ENCODE measurements at places on chromosomes 11 and 22.

DNA sequence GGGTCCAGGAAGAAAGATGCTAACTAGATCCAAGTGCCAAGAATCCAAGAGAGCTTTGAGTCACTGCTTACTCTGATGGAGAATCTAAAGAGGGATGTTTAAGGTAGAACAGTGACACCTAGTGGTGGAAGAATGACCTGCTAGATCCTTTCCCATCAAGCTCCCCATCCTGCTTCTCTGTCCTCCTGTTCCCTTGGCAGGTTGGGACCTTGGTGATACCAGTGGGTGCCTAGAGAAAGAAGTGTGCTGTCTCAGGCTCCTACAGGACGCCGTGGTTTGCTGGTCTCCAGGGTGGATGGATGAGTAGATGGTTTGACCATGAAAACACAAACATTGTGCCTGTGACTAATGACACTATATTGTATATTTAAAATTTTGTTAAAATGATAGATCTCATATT is 383.7 kb downstream of the TMEM135 start:
- no peak for DNase-seq

DNA sequence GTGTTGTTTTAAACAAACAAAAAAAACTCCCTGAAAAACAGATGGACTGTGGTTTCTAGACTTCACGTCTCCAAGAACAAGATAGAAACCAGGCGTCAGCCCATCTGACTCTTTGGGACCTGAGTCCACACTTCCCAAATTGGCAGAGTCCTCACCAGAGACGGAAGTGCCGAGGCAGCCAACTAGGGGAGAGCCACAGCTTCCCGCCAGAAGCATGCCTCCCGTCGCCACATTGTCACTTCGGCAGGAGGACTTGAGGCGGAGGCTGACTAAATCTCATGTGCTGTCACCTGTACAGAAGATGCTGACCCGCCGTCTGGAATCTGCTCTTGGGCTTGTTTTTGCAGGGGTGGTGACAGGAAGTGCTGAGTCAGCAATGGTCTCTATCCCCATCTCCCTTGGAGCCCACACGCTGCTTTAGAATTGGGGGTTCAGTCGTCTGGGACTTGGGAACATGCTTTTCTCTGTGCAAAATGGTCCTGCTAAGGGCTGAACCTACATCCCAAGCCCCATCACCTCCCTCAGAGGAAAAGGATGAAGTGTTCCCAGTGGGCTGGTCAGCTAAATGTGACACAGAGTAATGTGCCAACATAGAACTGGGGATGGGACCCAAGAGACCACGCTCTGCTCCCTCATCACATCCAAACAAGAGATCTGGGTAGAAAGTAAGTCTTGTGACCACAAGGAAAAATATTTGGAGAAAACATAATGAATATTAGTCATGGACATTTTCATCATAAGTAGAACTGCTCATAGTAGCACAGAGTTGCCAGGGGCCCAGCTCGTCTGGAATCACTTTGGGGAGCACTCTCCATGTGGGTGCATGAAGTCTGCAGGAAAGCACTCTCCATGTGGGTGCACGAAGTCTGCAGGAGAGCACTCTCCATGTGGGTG is 152.9 kb downstream of the SNX19 start:
- no peak for DNase-seq

GRCh38 chr11:57153448-57153847 is 28.3 kb upstream of the LRRC55 start:
- no peak for DNase-seq

- DNase-seq: no peak
These were observed 29.6 kb upstream of the UPB1 start for GRCh38 chr22:24465566-24465965.

- no peak for DNase-seq
These were observed 29.5 kb upstream of the FTH1 start for GRCh38 chr11:61996933-61997332.

DNA sequence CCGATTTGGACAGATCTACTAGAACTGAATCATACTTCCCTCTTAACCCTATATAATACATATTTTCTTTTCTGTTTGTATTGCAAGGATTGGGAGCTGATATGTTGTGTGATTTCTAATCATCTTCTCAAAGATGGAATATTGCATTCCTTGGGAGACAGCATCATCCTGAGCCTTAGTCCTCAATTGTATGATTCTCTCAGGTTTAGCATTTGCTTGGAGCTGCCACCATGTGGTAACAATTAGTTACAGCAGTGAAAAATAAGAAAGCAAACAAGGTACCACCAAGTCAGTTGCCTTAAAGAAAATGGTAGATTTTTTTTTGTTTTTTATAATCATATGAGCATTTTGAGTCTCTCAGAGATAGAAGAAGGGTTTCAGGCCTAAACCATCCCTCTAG is 11.9 kb downstream of the SNX19 start:
- no peak for DNase-seq

DNA sequence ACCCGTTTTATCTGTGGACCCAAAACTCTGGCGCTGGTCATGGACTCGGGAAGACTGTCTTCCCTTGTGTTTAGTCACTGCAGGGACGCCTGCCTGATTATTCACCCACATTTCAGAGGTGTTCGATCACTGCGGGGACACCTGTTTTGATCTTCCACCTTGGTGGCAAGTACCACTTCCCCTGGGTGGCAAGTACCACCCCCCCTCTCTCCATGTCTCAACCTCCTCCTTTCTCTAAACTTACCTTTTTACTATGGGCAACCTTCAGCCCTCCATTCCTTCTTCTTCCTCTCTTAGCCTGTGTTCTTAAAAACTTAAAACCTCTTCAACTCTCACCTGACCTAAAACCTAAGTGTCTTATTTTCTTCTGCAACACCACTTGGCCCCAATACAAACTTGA is 1.9 kb upstream of the NDUFC2 start:
- DNase-seq: no peak

DNA sequence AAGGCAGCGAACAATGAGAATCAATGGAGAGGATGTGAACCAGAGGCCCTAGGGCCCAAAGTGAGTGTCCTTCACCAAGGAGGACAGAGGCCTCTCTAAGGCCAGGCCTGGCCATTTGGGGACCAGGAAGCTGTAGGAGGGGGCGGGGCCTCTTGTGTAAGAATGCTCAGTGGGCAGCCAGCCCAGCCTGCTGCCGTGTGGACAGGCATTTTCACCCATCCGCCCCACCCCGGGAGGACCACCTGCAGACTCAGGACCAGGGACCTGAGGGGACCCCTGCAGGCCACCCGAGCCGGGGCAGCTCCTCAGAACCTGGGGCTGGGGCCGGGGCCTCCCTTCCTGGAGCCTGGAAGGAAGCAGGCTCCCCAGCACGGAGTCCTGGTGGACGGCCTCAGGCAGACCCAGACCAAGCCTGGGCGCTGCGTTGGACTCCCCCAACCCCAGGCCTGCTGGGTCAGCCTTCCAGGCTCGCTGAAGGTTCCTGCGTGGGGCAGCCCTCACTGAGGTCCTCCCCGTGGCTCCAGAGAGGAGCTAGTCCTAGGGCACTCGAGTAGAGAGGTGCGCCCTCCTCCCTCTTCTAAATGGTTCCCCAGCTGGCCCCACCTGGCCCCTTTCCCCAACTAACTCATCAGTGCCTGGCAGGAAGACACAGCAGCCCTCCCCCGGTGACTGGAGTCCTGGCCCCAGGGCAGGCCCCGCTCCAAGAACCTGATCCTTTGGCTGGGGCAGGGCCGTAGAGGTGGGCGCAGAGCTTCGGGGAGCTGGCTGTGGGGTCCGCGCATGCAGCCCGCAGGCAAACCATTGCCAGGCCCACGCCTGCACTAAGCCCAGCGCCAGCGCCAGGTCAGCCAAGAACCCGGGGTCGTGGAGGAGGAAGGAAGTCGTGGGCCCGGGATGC is 1.5 kb upstream of the TRABD start:
- no peak for DNase-seq

GRCh38 chr11:27514558-27514957 is 8.0 kb upstream of the LIN7C start:
- DNase-seq: no peak

DNA sequence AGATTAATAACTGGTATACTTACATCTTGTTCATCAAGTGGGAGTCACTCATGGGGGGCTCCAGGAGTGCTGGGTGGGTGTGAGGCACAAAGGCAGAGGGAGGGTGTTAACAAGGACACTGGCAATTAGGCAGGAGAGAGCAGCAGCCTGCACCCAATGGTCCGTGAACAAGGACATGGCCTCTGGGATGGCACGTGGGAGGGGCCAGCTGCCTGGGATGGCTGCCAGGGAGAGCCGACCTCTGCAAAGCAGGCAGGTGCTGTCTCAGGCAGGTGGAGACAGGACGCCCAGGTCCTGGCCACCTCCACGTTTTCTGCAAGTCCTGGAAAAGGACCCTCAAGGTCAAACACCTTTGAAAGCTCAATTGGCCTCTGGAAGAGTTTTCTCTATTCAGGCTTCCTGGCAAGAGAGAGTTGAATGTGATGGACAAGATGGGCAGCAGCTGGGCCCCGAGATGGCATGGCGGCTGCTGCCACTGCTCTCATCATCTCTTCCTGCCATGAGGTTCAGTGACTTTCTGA is 257.1 kb downstream of the BUD13 start:
- DNase-seq: no peak

DNA sequence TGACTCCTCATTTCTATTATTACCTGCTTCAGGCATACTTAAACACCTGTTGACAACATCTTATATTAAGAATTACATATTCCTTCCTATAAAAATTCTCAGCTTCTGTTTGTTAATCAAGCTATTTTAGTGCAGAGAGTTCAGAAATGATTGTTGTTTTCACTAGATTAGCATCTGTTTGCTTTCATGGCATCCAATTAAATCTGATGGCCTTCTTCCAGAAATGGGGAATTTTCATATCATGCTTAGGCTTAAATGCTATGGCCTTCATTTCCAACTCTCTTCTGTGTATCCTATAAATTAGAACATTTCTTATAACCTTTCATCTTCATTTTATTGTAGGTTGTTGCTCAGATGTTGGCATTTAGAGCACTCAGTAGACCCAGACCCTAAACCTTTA is 180.0 kb downstream of the WNT11 start:
- no peak for DNase-seq

DNA sequence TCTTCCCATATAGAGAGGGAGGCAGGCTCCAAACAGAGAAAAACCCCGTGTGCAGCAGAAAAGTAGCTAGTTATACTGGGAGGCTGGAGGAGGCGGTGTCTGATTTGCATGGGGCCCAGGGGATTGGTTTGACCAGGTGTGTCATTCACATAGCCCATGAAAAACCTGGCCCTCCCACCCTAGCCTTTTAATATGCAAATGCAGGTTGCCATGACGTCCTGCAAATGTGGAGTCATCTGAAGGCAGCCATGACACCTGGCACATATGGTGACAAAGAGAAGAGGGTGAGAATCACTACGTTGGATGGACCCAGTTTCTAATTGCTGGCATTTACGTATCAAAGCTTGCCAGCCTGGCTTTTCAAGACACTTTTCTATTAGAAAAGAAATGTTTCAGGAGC is 57.8 kb downstream of the FAM181B start:
- no peak for DNase-seq

DNA sequence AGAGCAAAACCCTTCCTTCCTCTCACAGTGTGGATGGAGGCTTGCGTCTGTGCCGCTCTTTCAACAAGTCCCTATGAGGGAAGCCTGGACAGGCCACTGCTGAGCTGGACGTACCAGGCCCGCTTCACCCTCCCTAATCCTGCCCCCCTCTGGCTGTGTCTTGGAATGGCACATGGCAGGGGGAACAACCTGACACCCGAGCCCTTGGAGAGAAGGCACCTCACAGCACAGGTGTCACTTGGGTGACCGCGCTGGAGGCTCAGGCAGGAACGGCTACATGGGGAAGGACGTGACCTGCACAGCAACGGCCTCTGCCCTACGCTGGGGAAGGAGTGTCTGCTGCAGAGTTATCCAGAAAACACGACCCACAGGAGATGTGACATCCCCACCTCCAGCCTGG is 11.0 kb downstream of the CARS1 start:
- DNase-seq: no peak

GRCh38 chr11:17489751-17490150 is 13.1 kb upstream of the ABCC8 start:
- DNase-seq: no peak

DNA sequence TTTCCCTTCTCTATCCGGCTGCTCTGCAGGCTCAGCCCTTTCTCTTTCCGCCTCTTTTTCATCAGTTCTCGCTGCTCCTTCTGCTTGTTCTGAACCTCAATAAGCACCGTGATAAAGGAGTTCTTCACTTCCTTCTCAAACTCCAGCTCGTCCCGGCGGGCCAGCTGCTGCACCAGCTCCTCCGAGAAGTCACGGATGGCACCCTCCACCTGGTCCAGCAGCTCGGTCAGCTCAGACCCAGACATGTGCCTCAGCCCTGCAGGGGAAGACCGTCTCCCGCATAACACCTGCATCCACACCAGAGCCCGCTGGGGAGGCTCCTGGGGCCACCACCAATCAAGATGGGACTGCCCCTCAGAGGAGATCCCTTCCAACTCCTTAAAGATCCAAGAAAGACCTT is 40.2 kb downstream of the FEZ1 start:
- no peak for DNase-seq

- DNase-seq: no peak
These were observed 1.1 kb upstream of the SERPING1 start for GRCh38 chr11:57596266-57596885.
